ENCODE measurements at places on chromosomes 5 and 9. TPM values are rescaled to one million over a fixed set of nuclear protein-coding genes. Genes with fewer than 3 reads are reported as not detected.

DNA sequence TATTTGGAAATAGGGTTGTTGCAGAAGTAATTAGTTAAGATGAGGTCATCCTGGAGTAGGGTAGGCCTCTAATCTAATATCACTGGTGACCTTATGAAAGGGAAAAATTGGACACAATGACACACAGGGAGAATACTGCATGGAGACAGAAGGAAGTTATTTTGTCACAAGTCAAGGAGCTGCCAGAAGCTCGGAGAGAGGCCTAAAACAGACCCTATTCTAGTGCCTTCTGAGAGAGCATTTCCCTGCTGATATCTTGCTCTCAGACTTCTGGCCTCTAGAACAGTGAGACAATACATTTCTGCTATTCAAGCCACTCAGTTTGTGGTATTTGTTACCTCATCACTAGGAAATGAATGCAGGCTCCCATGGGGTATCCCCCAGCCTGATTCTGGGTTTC lies 332.9 kb downstream of the CSNK1G3 start:
- no peak for DNase-seq

DNA sequence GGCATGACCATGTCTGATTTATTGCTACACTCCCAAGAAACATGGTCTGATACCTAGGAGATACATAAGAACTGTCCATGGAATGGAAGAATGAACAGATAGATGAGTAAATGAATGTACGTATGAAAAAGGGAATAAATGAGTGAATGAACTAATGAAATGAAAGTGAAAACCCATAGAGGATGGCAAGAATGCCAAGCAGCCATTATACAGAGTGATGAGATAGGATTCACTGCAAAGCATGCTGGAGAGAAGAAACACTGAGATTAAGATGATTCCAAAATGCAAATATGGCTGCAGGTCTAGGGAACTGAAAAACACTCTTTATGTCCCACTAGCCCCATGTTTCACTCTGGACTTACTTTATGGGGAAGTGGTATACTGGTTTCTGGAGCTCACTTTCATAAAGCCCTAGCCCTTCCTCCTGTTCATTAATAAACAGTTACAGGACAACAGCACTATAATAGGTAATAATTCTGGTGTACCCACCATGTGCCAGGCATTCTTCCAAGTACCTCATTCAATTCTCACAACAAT lies 170.3 kb upstream of the RAD23B start:
- DNase-seq, result no peak

The PCDHGA11 gene
- not detected for total RNA-seq

DNA sequence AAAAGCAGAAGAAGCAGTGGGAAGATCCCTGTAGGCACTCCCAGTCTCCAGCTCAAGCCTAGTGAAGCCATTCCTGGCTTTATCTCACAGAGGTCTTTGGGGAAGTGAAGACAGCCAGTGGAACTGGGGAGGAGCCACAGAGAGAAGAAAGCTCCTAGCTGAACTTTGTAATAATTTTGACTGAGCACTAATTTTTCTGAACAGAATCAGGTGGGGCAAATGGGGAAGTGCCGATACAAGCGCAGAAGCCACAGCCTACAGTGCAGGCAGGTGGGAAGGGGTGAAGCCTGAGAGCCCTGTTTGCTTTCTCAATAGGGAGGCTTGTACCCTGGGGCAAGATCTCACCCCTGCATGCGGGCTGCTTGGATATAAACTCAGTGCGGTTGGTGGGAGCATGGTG lies 48.4 kb upstream of the SNAPC3 start:
- no peak for DNase-seq

DNA sequence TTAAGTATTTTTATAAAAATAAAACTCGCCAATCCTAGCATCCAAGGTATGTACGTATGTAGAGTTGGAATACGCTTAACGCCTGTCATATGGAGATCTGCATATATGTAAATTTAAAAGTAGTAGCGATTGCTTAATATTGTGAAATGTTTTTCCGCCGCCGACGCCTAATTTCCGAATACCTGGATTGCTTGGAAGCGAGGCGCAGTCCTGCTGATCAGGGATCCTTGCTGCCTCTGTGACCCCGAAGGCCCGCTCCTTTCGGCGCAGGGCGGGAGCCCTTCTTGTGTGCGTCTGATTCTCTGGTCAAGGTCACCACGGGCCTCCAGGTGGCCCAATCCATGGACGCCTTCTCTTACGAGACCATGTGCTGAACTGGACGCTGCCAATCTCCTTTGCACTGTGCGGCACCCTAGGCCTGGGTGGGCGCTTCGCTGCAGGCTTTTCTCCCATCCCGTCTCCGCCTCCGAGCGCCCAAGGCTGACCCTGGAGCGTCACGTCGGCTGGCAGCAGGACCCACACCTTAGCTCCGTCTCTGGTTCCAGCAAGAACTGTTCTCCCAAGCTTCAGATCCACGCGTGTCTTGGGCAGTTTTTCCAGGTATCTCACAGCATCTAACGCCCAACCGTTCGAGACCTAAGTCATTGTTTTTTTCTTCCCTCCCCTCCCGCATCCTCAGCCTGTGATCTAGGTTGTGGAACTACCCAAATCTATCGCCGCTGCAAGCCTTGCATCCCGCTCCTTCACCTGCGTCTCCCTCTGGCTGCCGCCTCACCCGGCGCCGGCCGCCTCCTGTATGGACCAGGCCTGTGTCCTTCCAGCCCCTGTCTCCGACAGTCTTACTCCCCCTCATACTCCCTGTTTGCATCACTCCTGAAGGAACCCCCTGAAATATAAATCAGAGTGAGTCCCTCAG lies 3.6 kb upstream of the TRIM41 start:
- no peak for DNase-seq

DNA sequence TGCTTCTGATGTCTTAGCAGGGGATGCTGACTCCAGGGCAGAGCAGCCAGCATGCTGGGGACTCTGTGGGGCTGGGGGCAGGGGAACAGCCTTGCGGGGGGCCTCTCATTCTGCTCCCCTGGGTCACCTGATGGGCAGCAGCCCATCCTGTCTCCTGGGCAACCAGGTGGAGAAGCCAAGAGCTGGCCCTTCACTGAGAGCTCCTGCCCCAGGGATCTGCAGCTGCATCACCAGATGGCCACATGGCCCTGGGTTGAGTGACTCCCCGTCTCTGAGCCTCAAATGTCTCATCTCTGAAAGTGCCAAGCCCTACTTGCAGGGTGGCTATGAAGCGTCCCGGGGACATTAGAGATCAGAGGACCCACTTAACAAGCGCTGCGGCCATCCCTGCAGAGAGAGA lies 49.1 kb downstream of the LRSAM1 start:
- no peak for DNase-seq

DNA sequence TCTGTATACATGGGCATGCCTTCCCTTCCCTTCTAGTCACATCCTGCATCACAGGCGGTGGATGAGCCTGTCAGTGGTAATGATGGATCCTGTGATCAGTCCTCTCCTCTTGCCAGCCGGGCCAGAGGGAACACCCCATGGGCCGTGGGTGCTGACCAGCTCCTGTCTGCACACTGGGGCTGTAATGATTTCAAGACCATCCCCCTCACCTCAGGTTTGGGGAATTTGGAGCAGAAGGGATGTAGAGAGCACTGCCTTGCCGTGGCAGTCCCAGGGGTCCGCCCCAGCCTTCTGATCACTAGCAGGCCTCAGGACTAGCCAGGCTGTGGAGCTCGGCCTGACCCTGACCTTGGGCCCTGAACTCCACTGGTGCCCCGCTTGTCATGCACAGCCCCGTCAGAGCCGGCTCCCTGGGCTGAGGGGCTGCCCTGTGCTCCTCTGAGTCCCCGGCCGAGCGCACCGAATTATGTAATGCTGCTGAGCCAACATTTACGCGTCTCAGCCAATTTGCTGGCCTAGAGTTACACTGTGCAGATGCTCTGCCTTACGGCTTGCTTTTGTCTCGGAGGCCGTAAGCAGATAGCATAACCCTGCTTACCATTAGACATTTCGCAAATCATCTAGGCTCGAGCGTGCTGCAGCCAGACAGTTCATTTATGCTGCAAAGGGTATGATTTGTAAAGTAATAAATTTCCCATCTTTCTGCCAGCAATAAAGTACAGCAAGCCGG lies 155.3 kb downstream of the MACROH2A1 start:
- DNase-seq, result no peak

The MARCHF3 gene
- 1.9 TPM for total RNA-seq

GRCh38 chr5:89243611-89244010 lies 360.6 kb upstream of the MEF2C start:
- DNase-seq, result no peak

- no peak for DNase-seq
These were observed 46.0 kb downstream of the NXNL2 start for GRCh38 chr9:88580961-88581360.

The EPB41L4B gene
- 0.44 TPM for total RNA-seq

The SPINK1 gene
- not detected for total RNA-seq

GRCh38 chr9:80874276-80874675 lies 815.1 kb downstream of the TLE1 start:
- no peak for DNase-seq
